ENCODE measurements at places on chromosomes 7 and 10.

DNA sequence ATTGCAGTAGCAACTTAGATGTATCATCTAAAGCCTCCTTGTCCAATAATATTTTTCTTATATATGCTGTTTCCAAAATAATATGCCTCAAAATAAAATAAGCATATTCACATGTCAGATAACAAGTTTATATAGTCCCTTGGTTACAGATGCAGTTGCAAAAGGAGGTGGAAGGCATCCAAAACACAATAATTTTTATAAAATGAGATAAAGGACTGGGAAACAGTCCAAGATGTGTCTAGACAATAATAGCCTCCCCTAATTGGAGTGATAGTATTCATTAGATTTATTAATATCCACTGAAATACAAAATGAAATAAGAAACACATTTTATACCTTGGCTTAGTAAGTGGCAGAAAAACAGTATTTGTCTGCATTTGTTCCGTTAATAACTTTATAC is 30.3 kb downstream of the BCAP29 start:
- no peak for DNase-seq

- no peak for DNase-seq
Measured at GRCh38 chr7:27166531-27167505, 1.5 kb upstream of the HOXA9 start.

GRCh38 chr10:71887743-71888142 is 36.7 kb upstream of the PSAP start:
- DNase-seq, result no peak

DNA sequence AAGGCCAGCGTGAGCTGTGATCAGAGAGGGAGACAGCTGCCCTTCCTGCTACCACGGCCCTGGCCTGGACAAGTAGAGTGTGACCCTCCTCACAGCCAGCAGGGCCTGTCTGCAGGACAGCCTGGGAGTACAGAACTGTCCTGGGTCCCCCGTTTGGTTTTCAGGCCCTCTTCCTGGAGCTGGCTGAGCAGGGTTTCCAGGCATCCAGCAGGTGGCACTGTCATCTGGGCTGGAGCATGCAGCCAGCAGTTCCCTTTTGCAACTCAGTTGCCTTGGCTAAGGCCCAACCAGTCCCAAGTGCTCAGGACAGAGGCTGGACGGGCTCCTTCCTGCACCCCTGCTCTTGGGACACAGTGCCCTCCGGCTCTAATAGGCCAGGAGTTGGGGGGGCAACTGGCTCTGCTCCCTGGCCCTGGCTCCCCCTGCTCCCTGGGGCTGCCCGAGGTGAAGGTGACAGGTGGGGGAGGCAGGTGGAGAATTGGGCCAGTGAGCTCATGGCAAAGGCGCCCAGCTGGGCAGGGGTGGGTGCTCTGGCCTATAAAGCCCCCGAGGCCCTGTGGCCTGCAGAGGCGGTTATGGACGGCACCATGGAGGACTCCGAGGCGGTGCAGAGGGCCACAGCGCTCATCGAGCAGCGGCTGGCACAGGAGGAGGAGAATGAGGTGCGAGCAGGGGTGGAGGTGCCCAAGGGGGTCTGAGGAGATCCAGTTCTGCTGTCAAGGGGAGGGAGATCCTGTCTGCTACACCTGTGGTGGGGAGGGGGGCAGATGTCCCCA is at the start of gene ANKRD2:
TSS of gene ANKRD2 (plus strand) at position 566 of the 776 bp plus-strand sequence. CDS start at position 576, 10 bp downstream.
- peak; percentile 34 for DNase-seq

GRCh38 chr7:135200821-135201331 is 10.4 kb downstream of the WDR91 start:
- DNase-seq, result no peak

DNA sequence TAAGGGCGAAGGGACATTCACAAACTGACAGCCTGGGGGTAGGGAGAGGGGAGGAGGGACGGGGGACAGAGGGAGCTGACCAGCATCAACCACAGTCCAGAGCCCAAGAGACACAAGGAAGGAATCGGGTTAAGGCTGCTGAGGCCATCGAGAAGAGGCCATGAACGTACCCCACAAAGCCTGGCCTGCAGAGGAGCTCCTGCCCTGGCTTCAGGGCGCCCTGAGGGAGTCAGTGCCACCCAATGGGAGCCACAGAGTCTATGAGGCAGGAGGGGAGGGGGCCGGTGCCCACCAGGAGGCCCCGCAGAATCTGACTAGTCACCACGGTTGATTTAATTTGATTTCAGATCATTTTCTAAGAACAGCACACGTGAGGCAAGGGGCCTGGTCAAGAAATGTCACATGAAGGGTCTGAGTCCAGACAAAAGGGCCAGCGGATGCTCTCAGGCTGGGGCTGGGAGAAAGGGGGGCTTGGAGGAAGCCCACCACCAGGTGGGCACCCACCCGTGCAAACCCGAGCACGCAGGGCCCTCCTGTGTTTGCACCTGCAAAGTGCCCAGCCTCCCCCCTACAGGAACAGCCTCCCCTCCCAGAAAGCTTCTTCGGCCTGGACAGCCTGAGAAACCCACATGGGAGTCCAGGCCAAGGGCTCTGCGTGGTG is 40.4 kb downstream of the CAMK2B start:
- DNase-seq, result no peak

DNA sequence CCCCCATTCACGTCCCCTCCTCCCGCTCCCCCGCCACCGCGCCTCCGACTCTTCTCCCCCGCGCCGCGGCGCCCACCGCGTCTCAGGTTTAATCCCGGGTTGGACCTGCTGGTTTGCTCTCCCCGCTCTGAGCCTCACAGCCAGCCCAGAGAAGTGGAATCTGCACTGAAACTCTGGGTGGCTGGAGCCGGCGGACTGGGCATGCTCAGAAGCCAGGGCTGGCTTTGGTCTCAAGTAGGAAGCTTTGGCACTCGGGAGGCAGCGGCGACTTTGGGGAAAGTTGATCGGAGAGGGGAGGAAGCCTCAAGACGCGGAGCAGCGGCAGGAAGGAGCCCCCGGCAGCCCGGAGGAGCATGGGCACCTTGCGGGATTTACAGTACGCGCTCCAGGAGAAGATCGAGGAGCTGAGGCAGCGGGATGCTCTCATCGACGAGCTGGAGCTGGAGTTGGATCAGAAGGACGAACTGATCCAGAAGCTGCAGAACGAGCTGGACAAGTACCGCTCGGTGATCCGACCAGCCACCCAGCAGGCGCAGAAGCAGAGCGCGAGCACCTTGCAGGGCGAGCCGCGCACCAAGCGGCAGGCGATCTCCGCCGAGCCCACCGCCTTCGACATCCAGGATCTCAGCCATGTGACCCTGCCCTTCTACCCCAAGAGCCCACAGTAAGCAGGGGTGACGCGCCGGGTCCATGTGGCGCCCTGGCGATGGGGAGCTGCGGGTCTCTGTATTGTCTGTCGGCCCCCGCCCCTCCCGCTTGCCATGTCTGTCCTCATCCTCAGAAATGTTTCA is at the start of gene PRKG1:
TSS of gene PRKG1 (plus strand) at position 250 of the 791 bp plus-strand sequence.
- no peak for DNase-seq

- DNase-seq, result no peak
Measured at GRCh38 chr10:24465891-24466818, 257.2 kb downstream of the KIAA1217 start.

DNA sequence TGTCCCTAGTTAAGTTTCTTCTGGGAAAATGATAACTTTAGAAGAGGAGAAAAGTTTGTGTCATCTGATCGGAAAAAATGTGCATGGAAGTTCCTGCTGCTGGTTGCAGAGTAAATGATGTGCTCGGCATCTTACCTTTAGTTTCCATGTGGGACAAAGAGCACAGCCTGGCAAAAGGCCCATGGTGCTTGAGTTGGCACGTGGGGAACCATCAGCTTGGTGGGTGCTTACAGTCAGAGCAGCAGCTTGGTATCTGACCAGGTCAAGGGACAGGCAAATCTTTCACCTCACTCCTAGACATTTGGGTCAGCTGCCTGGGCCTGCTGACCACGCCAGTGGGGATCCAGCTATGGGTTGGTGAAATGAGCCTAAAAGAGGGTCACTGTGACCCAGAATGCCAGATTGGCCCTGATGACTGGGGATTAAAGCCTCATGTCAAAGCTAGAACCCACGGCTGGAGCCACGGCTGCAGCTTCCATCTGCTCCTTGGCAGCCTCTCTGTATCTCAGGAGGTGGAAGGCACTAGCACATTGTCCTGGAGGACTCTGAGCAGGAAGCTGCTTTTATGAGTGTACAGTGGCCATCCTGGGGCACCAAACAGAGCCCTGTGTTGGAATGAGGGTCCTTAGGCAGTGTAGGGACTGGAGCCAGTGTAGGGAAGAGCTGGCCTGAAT is 24.7 kb downstream of the VWC2 start:
- no peak for DNase-seq

- DNase-seq, result no peak
Measured at GRCh38 chr7:73585196-73585595, 6.8 kb upstream of the TBL2 start.

- DNase-seq, result no peak
Measured at GRCh38 chr10:89904755-89905154, 203.4 kb downstream of the KIF20B start.

DNA sequence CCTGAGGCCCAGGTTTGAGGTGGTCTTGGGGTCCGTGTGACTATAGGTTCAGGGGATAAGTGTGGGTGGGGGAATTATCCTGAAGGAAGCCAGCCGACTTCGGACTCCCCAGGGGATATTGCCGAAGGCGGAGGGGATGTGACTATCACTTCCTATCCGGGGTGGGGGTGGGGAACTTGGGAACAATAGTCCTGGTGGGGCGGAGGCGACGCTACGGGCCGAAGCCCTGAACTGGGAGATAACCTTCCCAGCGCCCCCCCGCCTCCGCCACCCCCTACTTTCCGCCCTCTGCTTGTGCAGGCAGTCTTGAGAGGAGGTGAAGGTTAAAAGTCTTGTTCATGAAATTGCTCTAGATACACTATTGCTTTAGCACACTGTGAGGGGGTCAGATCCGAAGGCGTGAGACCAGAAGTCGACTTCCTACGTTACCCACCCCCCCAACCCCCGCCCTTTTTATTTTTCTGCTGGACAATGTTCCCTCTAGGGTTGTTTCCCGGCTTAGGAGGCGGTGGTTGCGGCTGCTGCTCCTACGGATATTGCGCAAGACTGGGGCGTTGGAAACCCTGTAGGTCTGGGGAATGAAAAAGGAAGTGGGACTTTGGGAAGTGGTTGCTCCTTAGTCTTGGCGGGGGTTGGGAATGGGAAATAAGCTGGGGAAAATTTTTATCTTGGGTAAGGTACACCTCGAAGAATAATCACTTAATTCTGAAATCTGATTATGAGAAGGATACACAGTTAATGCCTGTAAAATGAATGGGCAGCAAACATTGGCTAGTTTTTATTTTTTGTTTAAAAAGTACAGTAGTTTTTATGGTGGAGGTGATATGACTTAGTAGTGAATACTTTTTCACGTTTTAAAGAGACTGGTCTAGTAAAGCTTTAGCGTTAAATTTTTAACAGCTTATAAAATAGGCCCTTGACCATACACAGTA is 1.5 kb downstream of the PTPN12 start:
- no peak for DNase-seq

- DNase-seq, result no peak
Measured at GRCh38 chr10:17432723-17433122, 21.7 kb downstream of the ST8SIA6 start.

DNA sequence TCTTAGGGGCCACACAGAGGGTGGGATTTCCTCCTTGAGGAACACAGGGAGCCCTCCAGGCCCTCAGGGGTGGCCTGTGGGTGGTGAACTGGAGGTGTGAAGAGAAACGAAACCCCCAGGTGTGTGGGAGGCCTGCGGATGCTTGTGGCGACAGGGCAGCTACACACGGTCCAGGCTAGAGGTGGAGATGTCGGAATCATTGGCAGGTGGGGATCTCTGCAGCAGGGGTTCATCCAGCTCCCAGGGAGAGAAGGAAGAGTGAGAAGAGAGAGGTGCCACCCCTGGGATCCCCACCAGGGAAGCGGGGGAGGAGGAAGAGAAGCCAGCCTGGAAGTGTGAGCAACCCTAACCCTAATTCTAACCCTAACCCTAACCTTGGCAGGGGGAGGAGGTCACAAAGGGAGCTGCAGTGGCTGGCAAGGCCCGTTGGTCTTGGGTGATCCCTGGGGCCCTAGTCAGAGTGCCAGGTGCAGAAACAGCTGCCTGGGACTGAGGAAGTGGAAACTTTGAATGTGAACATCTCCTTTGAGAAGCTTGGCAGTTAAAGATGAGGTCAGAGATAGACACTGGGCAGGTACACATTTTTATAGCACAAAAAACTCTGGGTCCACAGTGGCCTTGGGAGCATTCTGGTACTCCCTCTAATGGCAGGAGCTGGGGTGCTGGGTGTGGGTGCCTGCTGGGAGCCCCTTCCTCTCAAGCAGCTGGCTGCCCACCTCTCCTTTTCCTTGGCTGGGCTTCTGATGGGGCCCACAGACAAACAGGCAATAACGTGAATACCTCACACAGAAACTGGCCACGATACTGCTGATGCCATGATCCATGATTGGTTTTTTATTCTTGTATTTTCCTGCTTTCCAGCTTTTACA is 6.8 kb upstream of the AEBP1 start:
- DNase-seq, result no peak

DNA sequence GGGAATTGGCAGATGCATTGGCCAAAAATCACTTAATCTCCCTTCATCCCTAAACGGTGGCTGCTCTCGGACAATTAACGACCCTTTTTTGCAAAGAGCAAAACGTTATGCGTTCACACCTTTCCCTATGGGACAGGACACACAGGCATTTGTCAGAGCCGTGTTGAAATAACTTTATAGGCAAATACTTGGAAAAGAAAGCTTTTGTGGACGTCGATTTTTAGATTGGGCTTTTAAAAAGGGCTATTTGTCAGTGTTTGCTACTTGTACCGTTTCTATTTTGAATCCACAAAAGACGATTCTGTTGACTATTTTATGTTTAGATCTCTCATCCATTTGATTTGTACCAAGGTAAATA is 245.6 kb downstream of the SLC25A13 start:
- DNase-seq, result no peak

- no peak for DNase-seq
Measured at GRCh38 chr10:81021428-81022129, 483.9 kb downstream of the SH2D4B start.

DNA sequence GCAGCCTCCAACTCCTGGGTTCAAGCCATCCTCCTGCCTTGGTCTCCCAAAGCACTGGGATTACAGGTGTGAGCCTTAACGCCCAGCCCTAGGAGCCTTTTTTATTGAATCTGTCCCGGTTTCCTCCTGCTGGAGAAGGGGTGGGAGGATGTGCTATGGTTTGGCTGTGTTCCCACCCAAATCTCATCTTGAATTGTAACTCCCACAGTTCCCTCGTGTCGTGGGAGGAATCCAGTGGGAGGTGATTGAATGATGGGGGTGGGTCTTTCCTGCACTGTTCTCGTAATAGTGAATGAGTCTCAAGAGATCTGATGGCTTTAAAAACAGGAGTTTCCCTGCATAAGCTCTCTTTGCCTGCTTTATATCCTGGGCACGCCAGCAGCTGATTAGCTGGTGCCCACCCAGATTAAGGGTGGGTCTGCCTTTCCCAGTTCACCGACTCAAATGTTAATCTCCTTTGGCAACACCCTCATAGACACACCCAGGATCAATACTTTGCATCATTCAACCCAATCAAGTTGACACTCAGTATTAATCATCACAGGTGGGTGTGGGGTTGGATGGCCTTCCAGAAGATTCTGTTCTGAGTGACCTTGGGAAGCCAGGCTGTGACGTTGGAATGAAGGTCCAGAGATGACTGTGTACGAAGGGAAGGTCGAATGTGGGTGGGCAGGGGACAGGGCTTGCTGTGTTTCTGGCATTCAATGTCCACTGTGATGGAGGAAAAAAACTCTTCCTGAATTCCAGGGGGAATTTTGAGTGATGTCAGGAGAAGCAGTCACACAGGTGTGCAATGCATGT is 33.8 kb upstream of the CUX1 start:
- DNase-seq, result no peak

- no peak for DNase-seq
Measured at GRCh38 chr7:128890306-128891109, 20.0 kb downstream of the KCP start.

GRCh38 chr10:103277713-103278536 is 987 bp downstream of the INA start:
- DNase-seq, result no peak
